Activated CD4-positive, alpha-beta T cell treated with anti-CD3 and anti-CD28 coated beads, Interleukin-2, amount 50 U/mL, for 48 hours (primary cell): ENCODE measurements at places on chromosomes 3 and 15.
A peak's percentile ranks its signal among the peaks of the same experiment; 100 is the strongest.

DNA sequence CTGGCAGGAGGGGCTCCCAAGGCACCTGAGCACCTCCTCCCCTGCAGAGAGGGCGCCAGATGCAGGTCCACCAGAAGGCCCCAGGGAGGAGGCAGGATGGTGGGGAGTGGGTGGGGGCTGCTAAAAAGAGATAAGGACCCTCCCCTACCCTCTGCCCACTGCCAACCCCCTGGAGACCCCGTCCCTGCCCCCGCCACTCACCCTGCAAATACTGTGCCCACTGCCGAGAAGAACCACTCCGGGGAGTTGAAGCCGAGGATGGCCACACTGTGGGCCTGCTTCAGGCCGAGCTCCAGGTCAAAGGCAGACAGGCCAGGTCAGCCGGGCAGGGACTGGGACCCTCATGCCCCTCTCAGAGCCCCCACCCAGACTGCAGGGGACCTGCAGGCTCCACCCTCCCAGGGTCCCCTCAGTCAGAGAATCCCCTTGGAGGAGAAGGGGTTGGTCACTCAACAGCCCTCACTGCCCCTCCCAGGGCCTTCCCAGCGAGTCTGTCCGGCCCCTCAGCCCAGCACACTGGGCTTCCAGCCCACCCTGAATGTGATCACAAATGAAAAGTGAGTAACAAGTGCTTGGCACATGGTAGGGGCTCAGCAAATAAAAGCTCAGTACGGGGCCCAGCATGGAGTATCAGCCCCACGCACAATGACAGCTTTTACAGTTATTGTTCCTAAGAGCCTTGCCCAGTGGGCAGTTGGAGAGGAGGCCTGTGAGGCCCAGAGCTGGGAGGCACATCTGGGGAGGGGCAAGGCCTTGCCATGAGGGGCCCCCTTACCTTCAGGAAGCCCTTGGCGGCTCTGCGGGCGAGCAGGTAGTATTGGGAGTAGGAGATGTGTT is 40.4 kb downstream of the ACSBG1 start:
- no peak for DNase-seq

DNA sequence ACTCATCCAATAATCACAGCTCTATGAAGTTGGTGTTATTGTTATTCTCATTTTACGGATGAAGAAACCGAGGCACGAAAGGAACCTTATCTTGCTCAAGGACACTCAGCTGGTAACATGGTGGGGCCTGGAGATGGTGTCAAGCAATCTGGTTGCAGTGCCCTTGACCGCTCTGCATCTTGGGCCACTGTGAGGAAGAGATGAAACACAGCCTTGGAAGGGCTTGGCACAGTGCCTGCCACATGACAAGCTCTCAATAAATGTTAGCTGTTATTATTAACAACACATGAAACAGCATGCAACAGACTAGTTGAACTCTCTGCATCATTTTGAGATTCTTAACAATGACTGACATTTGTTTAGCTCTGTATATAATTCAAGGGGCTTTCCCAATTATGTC is 10.1 kb upstream of the ITGA11 start:
- no peak for DNase-seq

DNA sequence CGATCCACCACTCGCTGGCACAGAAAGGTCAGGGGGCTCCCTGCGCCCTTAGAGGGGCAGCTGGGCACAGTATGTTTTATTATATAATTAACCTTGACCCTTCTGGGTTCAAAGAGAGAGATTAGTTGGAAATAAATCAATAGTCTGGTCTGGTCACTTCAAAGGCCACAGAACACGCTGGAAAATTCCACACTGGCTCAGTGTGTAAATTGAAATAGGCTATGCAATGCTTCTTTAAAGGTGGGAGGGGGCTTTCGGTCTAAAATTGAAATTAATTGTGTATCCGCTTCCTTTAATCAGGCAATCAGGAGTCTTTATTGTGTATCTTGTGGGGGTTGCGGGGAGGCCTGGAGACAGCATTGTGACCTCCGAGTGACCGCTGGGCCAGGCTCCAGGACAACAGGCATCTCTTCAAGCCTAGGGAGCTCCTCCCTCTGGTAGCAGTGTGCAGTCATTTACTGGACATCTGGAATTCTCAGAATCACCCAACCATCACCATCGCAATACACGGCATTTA is 8.0 kb downstream of the RNU5B-1 start:
- DNase-seq: no peak

DNA sequence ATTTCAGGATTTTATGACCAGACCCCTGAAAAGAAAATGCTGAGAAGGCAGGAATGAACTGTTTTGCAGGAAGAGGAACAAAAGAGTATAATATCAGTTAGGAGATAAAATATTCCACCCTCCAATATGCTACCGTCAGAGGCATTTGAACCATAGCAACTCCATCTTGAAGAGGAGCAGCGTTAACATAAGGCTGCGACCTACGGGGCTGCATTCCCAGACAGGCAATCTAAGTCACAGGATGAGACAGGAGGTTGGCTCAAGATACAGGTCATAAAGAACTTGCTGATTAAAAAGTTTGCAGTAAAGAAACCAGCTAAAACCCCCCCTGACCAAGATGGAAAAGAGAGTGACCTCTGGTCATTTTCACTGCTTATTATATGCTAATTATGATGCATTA is 22.9 kb downstream of the CCDC39 start:
- DNase-seq: no peak

- DNase-seq: no peak
Measured at GRCh38 chr3:126956361-126956760, 26.6 kb upstream of the PLXNA1 start.

GRCh38 chr15:55221090-55222011 is 24.6 kb upstream of the RSL24D1 start:
- peak; percentile 41 for DNase-seq

- DNase-seq: peak; percentile 56
Measured at GRCh38 chr3:160003520-160004128, 15.0 kb downstream of the IL12A start.

DNA sequence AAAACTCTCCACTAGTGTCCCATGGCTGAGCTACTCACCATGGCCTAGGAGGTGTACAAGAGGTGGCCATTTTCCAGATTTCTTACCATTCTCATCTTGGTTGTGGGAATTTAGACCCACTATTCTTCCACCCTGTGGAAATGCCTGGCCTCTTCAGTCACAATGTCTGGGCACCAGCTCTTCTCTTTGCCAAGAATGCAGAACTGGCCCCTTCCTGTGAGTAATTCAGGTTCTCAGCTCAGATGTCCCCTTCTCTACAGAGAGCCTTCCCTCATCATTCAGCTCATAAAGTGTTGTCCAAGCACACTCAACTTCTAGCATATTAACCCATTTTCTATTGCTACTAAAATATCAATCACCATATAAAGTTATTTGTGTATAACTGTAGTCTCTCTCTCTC is 575.5 kb upstream of the KCNMB2 start:
- no peak for DNase-seq

- no peak for DNase-seq
Measured at GRCh38 chr15:45338417-45338816, 39.9 kb downstream of the GATM start.

GRCh38 chr15:36599620-36600433 is 20.4 kb downstream of the CDIN1 start:
- DNase-seq: no peak

DNA sequence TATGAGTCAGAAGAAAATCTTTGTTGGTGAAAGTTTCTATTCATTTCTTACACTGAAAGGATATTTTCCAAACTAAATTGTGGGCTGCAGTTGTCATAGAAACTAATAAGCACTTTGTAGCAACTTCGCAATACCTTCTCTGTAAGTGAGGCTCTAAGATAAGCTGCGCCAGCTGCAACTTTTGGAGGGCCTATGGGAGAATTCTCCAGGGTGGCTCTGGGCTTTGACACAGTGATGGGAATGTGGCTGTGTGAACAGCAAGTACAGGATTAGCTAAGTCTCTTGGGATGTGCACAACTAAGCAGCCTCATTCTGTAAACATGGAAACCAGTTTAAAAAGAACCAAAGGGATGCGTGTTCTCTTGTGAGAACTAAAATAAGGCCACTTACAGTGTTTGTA is 124.6 kb upstream of the SGO1 start:
- DNase-seq: no peak

- no peak for DNase-seq
Measured at GRCh38 chr15:76978522-76979330, 16.2 kb upstream of the PSTPIP1 start.

GRCh38 chr15:75455424-75455981 is 4.0 kb upstream of the SIN3A start:
- DNase-seq: peak; percentile 90

DNA sequence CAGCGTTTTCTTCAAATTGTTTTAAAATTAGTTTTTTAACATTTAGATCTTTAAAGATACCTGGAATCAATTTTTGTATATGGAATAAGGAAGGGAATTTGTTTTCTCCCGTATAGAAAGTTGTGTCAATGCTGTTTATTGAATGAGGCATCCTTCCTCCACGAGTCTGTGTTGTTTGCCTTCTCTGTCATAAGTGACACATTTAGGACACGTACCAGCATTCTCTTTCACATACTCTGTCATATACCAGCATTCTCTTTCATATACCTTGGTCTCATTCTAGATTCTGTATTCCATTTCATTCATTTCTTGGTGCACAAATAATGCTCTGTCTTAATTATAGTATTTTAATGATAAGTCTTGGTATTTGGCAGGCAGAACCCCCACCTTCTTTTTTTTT is 10.3 kb downstream of the ATP11B start:
- DNase-seq: no peak

GRCh38 chr15:73254598-73254997 is 114.2 kb downstream of the HCN4 start:
- no peak for DNase-seq

- DNase-seq: no peak
Measured at GRCh38 chr3:11385891-11386290, 113.7 kb downstream of the ATG7 start.

- DNase-seq: no peak
Measured at GRCh38 chr3:65196663-65197062, 508.9 kb upstream of the ADAMTS9 start.

- DNase-seq: no peak
Measured at GRCh38 chr3:12478326-12478725, 6.0 kb upstream of the TSEN2 start.

DNA sequence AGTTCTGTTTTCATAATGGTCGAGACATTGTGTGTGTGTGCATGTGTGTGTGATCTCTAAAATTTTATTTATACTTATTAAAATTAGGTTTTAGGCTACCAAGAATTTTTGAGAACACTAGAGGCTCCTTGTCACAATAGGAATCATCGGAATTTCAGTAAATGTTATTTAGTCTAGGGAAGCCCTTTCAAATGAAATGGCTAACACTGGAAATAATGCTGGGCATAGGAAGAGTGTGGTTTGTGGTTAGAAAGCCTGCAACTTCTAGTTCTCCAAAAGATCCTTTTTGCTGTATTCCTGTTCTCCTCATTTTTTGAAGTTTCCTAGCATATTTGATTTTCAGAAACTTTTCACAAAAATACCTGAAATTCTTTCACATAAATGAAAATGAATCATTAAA is 92.5 kb upstream of the MBNL1 start:
- DNase-seq: no peak

GRCh38 chr15:68234060-68234459 is 4.5 kb upstream of the CLN6 start:
- DNase-seq: no peak

DNA sequence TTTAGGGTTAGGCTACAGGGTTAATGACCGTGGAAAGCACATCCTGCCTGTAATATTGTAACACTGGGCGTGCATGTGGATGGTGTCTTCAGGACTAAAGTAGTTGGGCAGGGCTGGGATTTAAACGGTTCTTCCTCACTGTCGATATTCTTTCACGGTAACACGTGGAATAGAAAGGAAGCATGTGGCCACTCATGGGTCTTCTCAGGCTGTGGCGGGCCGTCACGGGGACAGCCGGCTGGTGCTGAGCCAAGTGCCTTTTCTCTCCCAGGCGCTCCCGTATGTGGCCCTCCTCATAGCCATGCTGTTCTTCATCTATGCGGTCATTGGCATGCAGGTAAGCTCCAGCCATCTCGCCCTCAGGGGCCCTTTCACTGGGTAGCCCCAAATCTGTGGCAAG is 73.7 kb downstream of the CHDH start:
- DNase-seq: no peak

DNA sequence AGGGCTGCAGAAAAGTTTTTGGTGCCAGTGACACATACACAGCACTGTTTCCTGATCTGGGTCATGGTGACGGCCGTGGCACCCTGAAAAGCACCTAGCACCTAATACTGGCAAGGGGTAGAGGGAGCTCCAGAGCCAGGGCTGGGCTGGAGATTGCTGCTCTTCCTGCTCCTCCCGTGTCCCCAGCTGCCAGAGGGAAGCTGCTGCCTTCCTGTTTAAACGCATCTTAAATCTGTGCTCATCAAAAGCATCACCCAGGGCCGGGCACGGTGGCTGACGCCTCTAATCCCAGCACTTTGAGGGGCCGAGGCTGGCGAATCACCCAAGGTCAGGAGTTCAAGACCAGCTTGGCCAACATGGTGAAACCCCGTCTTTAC is 156.7 kb upstream of the MEF2A start:
- no peak for DNase-seq

DNA sequence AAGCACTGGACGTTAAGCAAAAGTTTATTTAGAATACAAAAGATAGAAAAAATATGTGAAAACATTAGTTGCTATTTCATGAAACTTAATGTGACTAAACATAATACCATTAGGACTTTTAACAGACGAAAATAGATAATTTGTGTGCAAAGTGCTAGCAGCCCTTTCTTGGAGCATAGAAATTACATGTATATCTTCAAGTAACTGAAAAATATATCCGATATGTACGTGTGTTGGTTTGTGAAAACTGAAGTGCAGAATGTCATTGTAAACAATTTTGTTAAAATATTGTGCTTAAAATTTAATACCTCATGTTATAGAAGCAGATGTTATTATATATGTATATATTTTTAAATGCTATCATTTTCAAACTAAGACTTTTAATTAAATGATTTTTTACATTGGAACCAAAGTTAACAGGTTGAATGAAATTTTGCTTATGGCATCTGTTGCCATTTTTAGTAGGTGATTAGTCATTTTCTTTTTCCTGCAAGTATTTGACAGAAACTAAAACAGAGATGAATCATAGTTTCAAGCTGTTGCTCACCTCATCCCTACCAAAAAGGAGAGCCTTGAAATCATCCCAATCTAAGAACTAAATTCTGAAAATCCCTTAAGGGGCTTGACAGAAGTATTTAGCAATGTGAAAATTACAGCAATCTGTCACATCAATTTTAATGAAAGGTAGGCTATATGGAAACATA is 334.8 kb downstream of the NAALADL2 start:
- DNase-seq: no peak

DNA sequence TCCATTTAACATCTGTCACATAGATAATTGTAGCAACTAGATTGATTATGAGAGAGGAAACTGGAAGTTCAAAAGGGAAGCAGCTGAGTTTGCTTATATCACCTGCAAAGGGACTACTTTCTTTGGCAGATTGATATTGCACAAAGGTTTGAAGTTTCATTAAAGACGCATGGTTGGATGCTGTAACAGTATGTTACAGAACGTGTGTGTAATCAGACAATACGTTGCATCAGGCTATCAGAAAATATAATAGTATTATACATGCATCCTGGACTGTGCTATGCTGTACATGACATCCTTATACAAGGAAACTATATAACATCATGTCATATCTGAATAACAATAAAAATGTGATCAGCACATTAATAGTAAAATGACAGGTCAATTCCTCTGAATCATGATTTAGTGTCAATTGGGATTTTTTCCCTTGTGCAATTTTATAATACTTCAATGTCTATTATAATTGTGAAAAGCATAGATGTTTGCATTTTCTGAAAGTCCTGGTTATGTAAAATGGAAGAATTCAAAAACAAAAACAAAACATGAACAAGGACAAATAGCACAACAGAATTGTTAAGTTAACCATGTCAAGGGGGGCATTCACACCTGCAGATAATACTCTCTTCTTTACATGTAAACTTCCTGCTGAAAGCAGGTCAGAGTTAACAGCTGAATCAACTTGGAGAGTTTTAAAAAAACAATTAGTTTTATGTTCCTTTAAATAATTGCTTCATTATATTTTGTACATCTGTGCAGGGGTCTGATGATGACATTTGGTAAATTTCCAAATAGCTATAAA is 283.2 kb upstream of the KCNH8 start:
- no peak for DNase-seq
